ENCODE measurements at places on chromosomes 6 and 20. TPM values are rescaled to one million over a fixed set of nuclear protein-coding genes. Genes with fewer than 3 reads are reported as not detected.

DNA sequence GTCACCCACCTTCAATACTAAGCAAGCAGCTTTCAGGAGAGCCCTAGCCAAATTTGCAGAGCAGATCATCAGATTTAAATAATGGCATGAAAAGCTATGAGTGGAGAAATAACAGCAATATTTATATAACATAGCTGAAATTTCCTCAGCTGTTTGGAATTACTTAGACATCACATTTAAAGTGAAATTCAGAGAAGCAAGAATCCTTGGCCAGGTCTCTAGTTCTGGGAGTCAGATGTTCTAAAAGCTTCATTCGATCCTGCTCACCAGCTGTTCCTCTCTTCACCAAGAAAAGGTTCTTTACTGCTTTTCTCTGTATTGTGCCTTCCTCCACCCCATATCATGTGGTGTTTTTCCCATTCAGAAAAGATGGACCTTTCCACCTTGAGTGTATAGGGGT lies 152.3 kb upstream of the JAG1 start:
- DNase-seq: no peak

- DNase-seq: no peak
Observed at GRCh38 chr6:10624836-10625235, 69.6 kb downstream of the C6orf52 start.

- DNase-seq: peak; percentile 73
Observed at GRCh38 chr6:39791850-39792539, at the start of gene DAAM2. Gene DAAM2, plus strand, starts transcription at chr6:39792376. Its CDS starts 63,927 bp downstream, at chr6:39856303.

DNA sequence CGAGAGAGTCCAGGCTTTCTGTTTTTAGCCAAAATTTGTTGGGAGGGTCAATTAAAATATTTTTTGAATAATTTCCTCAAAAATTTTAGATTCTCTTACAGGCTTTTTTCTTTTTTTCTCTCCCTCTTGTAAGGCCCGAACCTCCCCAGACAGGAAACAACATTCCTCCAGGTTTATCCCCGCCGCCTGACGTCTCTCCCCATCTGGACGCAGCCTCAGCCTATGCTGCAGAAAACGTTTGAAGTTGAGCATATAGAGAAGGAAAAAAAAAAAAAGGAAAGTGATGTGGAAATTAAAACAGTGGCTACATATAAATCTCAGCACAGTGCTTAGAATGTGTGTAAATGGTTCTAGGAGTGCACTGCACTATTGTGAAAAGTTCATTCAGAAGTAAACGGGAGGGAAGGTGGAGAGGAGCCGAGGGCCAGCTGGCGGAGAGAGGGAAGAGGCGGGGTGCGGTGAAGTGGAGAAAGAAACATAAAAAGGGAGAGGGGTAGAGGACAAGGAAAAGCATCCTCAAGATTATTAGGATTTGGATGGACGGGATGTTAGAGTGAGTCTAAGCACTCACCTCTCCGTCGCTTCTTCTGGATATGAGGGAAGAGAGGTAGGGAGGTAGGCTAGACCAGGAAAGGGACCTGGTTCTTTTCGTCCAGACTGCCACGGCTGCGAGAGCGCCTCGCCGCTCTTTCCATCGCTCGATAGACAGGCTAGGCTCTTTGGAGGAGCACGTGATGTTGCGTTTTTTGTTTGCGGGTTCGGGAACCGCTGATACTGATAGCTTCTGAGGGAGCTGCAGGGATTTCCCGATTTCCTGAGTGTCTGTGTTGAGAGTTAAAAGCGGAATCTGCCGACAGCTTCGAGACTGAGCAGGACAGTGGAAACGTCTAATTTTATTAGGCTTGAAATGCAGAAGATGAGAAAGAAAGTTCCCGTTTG lies 98.7 kb downstream of the TRIM27 start:
- no peak for DNase-seq

DNA sequence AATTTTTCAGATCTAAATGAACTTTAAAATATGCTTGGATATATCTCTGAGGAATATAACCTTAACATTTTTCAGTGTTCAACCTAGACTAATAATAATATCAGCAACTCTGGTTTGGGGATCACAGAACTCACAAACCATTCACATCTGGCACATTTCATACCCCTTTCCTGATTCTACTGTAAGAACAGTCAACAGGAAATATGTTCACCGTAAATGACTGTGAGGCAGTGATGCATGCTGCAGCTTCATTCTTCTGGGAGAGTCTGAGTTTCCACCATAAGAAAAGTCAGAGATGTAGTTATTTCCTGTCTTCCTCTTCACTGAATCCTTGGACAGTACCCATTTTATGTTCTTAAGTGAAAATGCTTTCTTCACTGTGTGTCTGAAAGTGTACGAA lies 134.2 kb upstream of the IFNGR1 start:
- DNase-seq: no peak

The SLC17A5 gene
- total RNA-seq: 5.3 TPM

The IL20RA gene
- total RNA-seq: 10.1 TPM

The CLVS2 gene
- 0.05 TPM for total RNA-seq

The SLC16A10 gene
- 4.5 TPM for total RNA-seq
